ENCODE measurements at places on chromosomes 12 and 14.

DNA sequence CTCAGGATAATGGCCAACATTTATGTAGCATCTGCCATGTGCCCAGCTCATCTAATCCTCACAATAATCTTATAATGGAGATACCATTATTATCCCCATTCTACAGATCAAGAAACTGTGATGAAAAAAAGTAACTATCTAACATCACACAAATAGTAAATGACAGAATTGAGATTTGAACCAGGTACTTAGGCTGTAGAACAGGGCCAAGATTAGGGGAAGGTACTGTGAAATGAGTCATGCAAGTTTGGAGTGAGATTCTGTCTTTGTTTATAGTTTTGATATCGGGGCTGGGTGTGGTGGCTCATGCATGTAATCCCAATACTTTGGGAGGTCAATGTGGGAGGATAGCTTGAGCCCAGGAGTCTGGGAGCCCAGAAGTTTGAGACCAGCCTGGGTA, 1.3 kb upstream of the GNPTAB start:
- no peak for DNase-seq

- no peak for DNase-seq
Measured at GRCh38 chr12:53174881-53175491, 5.5 kb upstream of the ZNF740 start.

GRCh38 chr14:58465421-58465820, 37.9 kb downstream of the KIAA0586 start:
- DNase-seq, result no peak

- peak; percentile 33 for DNase-seq
Measured at GRCh38 chr14:34051966-34052657, 101.2 kb upstream of the EGLN3 start.

DNA sequence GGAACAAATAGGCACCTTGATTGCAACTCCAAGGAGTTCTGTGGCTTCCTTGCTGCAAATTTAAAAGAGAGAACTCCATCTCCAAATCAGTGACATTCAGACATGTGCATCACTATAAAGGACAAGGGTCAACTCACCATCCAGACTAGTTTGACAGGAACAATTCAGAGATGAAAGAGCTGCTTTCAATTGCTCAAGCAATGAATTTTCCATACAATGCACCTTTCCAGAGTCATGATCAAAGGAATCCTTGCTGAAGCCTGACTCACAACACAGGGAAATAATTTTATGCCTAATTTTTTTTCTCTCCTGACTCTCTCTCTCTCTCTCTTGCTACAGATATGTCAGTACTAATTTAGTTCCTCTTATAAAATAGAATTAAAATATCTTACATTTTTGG, 380.5 kb upstream of the GARIN6 start:
- DNase-seq, result no peak

DNA sequence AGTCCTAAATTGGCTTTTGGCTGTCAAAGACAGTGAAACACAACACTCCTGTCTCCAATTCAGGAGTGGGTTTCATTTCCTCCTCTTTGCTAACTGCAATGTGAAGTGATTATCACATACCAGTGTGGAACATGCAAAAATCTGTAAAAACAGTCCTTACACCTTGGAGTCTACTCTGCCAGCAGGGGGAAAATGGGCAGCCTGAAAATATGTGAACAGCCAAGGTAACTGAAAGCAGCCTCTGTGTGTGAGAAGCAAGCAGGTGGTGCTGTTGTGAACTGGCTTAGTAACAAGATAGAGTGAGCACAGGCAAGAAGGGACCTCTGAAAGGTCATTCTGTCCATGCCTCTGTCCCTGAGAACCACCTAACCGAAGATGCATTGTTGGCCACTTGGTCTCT, 6.0 kb downstream of the PRMT8 start:
- DNase-seq, result peak; percentile 9

- no peak for DNase-seq
Measured at GRCh38 chr12:6968426-6968825, 2.0 kb downstream of the PHB2 start.

GRCh38 chr14:91968280-91968679, 20.8 kb upstream of the FBLN5 start:
- peak; percentile 63 for DNase-seq

DNA sequence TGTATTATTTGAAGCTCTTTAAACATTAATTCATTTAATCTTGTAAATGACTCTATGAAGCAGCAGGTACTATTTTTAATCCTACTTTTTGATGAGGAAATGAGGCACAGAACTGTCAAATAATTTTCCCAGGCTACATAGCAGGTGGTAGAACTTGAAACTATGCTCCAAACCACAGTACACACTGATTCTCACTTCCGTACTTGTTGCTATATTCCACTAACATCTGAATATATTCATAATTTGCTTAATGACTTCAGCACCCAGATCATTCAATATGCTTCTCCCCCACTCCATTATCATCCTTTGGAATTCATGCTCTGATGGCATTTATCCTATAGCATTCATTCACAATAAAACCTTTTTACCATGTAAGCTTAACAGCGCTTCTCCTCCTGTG, 4.9 kb downstream of the ERGIC2 start:
- DNase-seq, result no peak
